ENCODE measurements at places on chromosomes 12 and 14.

DNA sequence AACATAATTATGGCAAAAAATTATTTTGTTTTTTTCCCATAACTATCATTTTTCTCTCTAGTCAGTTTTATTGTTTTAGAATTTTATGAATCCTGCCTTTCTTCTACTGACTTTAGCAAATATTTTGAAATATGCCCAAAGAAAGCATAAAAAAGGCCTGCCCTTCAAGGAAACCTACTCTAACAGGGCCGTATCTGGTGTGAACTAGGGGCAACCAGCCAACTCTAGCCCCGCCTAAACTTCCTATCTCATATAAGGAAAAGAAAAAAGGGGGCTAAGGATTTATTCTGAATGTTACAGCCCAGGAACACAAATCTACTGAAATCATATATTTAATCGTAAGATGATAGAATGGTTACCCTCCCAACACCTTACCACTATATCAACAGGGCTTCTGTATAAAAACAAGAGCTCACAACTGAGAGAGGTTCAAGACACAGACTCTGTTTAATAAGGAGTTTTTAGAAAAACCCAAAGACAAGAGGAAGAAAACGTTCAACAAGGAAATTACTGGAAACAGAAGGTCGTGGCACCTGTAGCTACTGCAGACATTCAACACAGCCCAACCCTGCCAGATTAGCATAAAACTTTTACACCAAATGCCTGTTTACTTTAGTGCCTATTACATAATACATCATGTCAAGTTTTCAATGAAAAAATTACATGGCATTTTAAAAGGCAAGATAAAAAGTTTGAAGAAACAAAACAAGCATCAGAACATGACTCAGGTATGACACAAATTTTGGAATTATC lies 12.9 kb upstream of the EPYC start:
- no peak for DNase-seq

GRCh38 chr14:44820230-44820964 lies 141.3 kb downstream of the KLHL28 start:
- no peak for DNase-seq

GRCh38 chr14:97177016-97177415 lies 379.8 kb downstream of the VRK1 start:
- peak; percentile 48 for DNase-seq

- no peak for DNase-seq
Measured at GRCh38 chr12:53376747-53377146, 3.2 kb upstream of the SP1 start.

DNA sequence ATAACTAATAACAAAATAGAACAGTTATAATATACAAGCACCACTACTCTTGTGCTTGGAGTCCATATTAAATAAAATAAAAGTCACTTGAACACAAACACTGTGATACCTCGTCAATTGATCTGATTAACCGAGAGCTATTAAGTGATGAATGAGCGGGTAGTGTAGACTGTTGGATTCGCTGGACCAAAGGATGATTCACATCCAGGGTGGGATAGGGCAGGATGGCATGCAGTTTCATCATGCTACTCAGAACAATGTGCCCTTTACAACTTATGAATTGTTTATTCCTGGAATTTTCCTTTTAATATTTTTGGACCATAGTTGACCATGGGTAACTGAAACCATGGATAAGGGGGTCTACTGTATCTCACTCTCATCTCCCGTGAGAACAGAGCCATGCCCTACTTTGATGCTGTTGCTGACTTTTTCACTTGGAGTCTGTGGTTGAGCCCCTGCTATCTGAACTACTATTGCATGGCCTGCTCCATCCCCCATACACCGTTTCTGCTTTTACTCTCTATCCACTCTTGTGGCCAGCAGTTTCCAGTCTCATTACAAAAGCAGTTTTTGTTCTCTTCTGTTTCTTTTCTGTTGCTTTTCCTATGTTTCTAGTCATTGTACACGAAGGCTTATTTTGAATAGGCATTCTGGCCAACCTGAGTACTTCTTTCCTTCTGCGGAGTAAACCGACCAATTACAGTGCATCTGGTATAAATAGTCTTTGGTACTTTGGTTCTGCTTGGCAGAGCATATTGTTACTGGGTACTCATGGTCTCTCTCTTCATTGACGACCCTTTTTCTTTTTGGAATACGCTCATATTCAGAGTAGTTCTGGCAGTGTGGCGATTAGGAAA lies 12.2 kb downstream of the TMTC2 start:
- DNase-seq: no peak

DNA sequence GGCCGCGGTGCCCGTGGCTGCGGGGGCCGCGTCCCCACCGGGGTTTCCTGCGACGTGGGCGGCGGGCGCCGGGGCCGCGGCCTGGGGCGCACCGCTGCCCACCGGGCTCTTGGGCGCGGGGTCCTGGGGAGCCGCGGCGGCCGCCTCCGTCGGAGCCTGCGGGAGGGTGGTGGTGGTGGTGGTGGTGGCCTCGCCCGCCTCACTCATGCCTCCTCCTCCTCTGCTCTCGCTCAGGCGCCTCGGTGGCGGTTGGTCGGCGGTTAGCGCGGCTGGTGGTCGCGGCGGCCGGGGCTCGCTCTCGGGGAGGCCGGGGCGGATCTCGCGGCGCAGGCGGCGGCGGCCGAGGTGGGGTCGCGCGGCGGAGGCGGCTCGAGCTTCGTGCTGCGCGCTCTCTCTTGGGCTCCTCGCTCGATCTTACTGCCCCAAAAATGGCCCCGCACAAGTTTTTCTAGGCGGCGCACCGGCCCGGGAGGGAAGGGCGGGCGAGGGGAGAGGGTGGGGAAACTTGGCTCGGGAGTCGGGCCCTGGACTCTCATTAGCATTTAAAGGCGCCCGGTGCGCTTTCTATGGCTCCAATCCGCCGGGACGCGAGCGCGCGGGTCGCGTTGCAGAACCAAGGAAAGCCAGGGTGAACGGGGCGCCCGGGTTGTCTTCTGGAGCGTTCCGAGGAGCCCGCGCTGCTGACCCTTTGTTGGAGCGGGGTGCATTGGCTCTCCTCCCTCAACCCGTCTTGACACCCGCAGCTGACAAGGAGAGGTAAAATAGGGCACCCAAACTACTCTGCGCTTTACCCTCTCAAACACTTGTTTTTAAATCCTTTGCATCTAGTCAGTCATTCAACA lies at the start of gene YBX3:
Gene YBX3 (minus strand): TSS at position 419 of the 842 bp plus-strand sequence. CDS start 212 bp downstream, at position 207.
- DNase-seq: peak; percentile 94

- no peak for DNase-seq
Measured at GRCh38 chr14:65198346-65198745, 96.0 kb upstream of the MAX start.

DNA sequence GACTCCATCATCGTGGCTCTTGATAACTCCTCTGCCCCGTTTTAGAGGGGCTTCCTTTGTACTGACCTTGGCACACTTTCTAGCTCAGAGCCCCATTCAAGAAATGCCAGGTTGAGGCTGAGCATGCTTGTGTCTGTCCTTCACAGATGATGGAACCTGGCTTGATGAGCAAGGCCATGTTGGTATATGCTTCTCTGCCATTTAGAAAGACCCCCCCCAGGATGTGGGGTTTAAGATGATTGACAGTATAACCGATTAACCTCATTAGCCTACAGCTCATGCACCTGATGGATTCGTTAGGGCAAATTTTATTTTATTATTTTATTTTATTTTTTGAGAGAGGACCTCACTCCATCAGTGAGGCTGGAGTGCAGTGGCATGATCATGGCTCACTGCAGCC lies 21.0 kb downstream of the BATF start:
- DNase-seq: no peak

DNA sequence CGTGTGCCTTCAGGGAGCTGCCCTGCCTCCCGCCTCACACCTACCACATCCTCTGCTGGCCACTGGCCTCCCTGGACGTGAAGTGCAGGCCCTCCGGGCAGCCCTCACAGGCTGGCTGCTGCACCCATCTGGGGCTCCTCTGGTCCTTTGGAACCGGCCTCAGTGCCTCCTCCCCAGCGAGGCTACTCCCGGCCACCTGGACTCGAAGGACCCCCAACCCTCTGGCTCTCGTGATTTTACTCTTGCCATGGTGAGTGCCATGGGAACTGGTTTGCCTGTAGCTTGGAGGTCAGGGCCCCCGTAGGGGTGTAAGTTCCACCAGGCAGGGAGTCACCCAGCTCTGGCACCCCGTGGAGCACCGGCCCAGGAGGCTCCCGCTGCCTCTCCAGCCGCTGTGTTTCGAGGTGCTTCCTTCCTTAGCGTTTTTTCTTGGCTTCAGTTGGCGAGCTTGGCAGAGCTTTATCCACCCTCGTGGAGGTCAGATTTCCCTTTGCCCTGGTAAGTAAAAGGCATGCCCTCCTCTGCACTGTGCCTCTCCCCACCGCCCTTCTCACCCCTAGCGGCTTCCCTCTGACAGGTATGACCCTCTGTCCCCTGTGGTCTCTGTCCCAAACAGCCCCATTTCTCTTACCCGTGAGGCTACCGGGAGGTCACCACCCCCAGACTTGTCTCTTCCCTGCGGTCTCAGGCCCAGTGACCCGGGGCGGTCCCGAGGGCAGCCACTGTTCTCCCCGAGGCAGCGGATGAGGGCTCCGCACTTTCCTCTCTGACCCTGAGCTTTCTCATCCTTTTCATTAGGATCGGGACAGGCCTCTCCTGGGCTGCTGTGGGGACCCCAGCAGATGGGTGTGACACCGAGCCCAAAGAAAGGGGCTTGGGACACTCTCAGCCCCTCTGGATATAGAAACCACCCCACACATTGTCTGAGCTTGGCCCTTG lies 203.1 kb upstream of the C14orf180 start:
- DNase-seq: no peak

GRCh38 chr12:78034025-78034424 lies 203.3 kb downstream of the NAV3 start:
- DNase-seq: no peak

GRCh38 chr14:31029016-31029970 lies 3.1 kb upstream of the STRN3 start:
- no peak for DNase-seq

DNA sequence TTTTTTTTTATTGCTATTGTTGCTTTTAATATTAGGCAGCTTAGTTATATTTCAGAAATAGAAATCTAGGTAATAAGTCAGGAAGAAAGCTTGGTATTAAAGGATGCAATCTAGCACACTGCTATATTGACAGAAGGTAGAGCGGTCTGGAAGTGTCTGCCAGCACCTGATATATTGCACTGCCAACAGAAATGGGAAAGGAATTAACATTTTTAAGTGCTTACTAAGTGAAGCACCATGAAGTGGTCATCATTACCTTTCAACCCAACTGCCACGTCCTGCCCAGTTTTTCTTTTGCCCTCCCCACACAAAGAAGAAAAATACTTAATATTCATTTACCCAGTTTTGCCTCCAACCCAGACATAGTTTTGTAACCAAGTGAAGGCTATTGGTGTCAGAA lies 163.5 kb downstream of the KITLG start:
- DNase-seq: no peak

- no peak for DNase-seq
Measured at GRCh38 chr12:5923043-5923605, 21.9 kb downstream of the ANO2 start.

DNA sequence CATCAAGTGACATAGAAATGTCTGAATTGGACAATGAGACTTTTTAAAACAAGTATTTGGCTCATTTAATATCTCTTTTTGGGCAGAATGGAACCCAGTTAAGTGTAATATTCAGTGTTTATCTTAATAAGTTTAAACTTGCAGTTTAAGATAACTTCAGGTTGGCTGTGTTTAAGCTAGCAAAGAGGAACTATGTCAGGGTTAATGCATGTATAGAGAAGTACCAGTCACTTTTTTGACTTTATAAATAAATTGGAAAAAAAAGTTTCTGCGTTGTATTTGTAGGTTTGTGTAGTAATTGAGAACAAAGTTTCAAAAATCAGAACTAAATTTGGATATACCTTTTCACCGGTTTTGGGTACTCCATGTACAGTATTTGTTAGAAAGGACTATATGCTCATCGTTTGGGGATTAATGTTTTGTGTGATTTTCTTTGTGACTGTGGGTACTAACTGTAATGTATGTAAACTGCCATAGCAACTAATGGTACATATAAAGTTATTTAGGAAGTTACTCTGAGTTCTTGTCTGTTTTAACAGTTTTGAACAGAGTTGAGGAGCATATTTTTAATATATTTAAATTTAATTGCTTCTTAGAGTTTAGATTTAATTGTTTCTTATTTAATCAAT lies 4.5 kb downstream of the HMGA2 start:
- no peak for DNase-seq

GRCh38 chr12:57456145-57456700 lies 1.1 kb downstream of the INHBE start:
- peak; percentile 81 for DNase-seq

DNA sequence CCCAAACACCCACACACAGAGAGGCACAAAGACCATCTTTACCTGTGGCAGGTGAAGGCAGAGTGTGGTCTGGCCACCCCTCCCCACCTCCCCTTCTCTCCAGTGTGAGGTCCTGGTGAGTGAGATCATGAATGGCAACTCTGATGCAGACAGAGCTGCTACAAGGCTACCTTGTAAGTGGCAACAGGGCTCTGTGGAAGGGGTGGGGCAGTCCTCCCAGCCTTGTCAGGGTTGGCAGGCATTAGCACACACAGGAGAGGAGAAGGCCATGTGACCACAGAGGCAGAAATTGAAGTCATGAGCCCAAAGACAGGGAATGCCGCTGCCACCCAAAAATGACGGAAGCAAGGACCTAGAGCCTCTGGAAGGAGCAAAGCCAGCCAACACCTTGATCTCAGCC lies 30.7 kb downstream of the VWF start:
- DNase-seq: peak; percentile 37

DNA sequence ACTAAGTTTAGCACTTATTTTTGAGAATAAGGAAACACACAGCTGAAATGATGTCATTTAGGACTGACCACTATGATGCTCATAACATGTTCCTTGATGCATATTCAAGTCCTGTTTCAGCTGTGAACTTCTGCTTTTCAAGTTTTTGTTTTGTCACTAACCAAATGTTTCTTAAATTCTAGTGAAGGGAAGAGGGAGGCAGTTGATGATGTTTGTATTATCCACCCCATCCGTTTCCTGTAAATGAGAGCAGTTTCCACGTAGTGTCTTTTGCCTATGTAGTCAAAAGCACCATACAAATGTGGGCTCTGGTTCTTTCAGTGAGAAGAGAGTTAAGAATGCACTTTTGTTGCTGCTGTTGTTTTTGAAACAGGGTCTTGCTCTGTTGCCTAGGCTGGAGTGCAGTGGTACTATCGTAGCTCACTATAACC lies 491.8 kb downstream of the PCNX1 start:
- DNase-seq: no peak

- no peak for DNase-seq
Measured at GRCh38 chr12:120760349-120761254, 35.0 kb downstream of the ACADS start.

- DNase-seq: no peak
Measured at GRCh38 chr12:120290609-120291305, 946 bp downstream of the RNU4-2 start.

GRCh38 chr14:76687611-76688382 lies 73.5 kb upstream of the VASH1 start:
- no peak for DNase-seq

GRCh38 chr12:32921397-32921796 lies 24.8 kb upstream of the PKP2 start:
- DNase-seq: no peak

Data from ACHN (cell line).